ENCODE measurements at places on chromosomes 2 and 18.

DNA sequence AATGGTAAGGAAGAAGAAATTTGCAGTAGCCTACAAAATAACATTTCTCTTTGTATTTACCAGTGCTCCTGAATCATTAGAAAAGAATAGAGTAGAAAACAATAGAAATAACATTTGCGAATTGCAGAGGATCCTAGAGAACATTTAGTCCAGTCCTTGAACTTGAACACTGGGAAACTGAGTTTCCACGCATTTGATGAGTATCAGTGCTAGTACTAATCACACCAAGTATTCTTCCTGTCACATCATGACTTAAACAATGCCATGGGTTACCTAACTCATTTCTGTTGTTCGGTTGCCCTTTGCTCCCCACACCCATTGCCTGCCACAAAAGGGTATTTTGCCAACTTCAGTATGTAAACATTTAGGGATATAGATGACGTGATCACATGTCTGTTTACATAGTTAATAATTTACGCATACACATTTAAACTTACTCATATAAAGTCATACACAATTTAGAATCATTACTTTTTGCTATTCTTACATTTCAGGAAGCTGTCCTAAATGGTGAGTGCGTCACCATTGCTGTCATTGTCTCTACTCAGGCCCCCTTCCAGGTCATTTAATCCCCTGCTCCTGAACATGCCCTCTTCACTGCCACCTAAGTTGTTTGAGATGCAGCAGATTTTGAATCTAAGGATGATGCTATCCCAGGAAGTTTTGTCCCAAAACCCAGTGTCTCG lies 42.3 kb downstream of the CRIM1 start:
- no peak for DNase-seq

DNA sequence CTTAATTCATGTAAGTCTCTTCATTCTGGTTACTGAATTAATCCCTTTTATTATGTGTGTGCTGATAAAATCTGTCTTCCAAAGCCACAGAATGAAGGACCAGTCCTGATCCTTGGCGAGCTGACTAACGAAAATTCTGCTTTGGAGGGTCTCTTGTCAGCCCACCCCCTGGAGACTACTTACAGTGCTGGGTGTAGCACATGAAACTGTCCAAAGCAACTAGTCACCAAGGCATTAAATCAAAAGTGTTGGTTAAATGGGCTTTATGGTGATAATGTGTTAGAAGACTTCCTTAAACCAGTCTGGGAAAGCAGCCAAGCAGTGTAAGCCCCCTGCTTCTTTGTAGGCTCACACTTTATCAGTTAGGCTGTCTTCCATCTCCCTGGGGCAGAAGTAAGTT lies 420.2 kb downstream of the SUCLG1 start:
- DNase-seq: peak; percentile 5

DNA sequence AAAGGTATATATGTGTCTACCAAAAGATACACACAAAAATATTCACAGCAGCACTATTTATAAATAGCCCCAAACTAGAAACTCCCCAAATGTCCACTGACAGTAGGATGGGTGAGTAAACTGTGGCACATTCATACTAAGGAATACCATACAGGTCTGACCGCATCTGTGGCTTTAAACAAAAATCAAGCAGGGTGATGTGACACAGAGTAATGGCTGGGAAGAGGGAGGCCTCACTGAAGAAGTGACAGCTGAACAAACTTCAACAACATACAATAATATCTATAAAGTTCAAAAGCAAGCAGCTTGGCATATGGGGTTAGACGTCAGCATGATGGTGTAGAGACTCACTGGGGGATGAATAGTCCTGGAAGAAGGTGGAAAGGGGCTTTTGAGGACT lies 115.1 kb upstream of the PPP1CB start:
- no peak for DNase-seq

DNA sequence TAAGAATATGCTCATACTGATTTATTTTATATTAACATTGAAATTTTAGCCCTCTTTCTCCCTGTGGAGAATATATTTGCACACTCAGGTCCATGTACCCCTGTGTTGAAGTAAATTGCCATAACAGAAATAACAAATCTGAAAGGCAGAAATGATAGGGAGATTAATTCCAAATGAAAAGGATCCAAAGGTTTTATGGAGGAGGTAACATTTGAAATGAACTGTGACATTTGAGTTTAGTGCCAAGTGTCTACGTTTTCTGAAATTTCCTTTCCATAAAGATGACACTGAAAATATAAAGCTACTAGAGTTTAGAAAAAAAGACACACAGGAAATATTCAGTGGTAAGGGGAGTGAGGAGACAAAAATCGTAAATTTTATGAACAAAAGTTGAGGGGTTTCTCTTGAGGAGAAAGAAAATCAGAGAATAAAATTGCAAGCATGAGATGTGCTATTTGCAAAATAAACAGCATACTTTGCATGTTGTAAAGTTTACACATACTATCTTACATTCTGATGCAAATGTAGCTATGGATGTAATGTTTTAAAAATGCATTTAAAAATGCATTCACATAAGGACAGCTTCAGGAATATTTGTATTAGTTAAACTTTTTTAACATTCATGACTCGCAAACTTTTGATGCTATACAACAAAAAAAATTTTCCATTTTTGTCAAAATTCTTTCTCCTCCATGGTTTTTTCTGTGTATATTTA lies 69.5 kb downstream of the BAZ2B start:
- no peak for DNase-seq

- no peak for DNase-seq
Observed at GRCh38 chr2:64841461-64841860, 147.7 kb upstream of the SLC1A4 start.

DNA sequence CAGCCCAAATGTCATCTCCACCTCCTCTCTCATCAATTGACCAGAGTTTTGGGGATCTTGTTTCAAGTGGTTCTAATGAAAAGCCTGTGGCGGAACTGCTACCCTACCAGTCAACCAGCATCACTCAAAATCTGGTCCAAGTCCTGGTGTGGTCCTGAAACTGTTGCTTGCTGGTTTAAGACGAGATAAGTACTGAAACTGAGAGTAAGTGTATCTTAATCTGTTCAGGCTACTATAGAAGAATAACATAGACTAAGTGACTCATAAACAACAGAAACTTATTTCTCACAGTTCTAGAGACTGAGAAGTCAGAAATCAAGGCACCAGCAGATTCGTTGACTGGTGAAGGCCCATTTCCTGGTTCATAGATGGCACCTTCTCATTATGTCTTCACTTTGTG lies 879 bp upstream of the GALNT5 start:
- DNase-seq: no peak

DNA sequence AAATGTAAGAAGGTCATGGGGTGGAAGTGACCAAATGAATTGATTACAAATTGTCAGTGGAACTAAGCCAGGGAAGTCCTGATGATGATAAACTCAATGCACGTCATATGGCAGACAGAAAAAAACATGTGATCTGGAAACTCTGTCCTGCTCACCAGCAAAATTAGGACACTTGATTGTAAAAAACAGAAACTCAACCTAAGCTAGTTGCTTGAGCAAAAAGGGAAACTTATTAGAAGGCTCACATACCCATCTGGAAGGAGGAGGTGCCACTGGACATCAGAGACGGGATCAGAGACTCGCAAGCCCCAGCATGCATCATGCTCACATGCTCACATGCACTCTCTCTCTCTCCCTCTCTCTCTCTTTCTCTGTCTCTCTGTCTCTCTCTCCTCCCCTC lies 96.8 kb downstream of the SP3 start:
- DNase-seq: no peak
